ENCODE measurements at places on chromosomes 11 and 22.

DNA sequence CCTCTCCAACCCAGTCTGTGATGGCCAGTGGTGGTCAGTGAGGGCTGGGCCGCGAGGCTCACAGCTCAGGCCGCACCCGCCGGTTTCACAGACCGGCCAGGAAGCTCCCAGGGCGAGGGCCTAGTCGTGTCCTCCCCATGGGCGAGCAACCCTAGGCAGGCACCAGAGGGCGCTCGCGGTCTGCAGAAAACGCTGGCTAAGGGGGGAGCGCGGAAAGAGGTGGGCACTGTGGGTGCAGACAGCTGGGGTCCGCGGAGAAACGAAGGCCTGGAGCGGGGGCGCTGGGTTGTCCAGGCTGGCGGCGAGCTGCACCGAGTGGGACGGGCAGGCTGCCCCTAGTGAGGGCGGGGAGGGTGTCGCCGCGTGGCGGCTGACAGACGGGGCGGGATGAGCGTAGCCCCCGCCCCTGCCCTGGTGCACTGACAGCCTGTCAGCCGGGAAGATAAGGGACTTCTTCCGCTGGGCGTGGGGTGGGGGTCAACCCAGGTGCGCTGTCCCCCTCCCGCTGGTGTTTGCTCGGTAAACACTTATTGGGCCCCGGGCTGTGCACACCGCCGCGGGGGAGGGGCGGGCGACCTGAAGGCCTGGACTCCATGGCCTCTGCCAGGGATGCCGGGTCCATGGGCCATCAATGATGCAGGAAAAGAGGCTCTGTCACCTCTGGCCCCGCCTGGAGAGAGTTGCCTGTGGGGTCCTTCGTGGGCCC, 7.5 kb downstream of the GP1BB start:
- DNase-seq, result peak; percentile 64

DNA sequence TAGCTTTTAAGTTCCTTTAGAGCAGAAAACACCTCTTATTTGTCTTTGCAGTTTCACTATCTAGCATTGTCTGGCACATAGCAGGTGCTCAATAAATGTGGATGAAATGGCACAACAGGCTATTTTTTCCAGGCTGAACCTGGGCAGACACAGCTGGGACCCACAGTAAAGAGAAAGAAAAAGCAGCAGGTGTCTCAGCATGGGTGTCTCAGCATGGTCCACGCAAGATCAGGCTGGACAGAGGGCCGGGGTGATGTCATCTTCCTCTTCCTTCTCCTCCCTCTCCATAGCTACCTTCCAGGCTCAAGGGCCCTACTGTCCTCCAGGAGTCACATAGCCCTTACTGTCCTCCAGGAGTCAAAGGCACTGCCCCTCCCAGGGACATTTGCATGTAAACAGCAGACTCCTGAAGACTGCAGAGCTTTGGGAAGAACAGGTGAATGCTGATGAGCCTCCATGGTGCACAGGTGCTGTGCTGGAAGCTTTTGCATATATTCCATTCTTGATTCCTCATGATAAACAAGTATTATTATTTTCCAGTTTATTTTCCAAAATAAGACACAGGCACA, 65.2 kb downstream of the DSCAML1 start:
- DNase-seq, result no peak

DNA sequence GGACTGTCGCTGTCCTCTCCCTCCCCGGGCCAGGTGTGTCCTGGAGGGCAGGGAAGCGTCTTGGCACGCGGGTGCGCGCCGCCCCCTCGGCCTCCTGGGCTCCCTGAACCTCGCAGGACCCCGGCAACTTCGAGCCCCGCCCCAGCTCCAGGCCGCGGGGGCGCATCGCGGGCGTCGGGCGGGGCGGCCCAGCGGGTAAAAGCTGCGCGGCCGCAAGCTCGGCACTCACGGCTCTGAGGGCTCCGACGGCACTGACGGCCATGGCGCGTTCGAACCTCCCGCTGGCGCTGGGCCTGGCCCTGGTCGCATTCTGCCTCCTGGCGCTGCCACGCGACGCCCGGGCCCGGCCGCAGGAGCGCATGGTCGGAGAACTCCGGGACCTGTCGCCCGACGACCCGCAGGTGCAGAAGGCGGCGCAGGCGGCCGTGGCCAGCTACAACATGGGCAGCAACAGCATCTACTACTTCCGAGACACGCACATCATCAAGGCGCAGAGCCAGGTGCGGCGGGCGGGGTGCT, at the start of gene CST6:
Gene CST6, plus strand, starts transcription at position 224 of the 519 bp plus-strand sequence. Its CDS starts 37 bp downstream, at position 261.
- no peak for DNase-seq

- DNase-seq, result no peak
Measured at GRCh38 chr11:114395736-114396135, 4.6 kb downstream of the C11orf71 start.

DNA sequence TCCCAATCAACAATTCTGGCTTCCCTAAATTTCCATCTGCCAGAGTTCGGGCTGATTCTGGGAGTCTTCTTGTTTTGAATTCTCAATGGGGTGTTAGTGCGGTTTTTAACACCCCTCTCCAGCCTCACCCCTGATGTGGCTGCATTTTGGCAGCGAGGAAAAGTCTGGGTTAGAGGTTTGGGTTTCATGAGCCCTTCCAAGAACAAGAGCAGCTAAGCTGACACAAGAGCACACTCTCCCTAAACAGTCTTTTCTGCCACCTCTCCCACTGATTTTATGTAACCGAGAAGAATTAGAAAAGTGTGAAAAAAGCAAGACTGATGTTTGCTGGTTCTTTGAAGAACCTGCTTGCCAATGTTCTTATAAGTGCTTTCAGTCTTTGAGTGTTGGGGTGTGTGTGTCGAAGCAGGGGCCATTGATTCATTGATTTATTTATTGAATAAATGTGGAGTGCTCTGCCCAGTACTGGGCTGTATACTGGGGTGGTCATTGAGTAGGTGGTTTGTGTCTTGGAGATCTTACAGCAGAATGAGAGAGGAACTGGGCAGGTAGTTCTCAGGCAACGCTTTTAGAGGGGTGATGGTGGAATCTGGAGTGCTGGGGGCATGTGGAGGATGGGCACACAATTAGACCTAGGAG, 101.5 kb downstream of the TRAF6 start:
- DNase-seq, result no peak

GRCh38 chr11:73978576-73979086, 4.0 kb downstream of the UCP2 start:
- no peak for DNase-seq

GRCh38 chr11:63019506-63019905, 3.9 kb upstream of the SLC22A8 start:
- no peak for DNase-seq

- no peak for DNase-seq
Measured at GRCh38 chr11:81059356-81059755, 1618.5 kb upstream of the TENM4 start.

DNA sequence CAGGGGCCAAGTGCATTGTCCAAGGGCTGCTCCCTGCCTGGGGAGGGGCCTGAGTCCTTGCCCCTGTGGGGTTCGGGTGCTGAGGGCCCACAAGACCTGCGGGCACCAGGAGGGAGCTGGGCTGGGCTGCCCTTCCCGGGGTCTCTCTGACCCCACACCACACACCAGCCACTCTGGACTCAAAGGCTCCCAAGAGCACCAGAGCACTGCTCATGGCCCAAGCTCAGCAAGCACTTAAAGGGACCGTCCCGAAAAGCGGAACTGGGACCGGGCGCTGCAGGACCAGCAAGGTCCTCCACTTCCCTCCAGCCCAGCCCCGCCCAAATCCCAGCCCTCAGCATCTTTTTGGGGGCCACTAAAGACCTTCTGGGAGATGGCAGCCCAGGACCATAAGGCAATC, 5.3 kb downstream of the LSP1 start:
- DNase-seq, result no peak

DNA sequence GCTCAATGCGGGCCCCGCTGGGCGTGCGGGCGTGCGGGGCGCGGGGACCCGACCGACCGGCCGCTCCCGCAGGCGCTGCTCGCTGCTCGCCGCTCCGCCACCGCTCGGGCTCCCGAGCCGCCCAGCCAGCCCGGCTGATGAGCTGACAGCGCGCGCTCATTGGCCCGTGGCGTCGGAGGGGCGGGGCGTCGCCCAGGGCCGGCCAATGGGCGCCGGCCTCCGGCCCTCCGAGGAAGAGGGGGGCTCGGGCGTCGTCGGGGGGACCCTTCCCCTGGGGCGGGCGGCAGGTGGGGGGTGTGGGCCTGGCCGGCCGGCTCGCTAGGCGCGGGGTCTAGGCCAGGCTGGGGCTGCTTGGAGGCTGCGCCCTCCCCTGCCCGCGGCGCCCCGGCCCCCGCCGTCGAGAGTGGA, at the start of gene SCUBE1:
Gene SCUBE1, minus strand, starts transcription at position 111 of the 408 bp plus-strand sequence. CDS start 111 bp downstream, outside the sequence.
- DNase-seq, result no peak

DNA sequence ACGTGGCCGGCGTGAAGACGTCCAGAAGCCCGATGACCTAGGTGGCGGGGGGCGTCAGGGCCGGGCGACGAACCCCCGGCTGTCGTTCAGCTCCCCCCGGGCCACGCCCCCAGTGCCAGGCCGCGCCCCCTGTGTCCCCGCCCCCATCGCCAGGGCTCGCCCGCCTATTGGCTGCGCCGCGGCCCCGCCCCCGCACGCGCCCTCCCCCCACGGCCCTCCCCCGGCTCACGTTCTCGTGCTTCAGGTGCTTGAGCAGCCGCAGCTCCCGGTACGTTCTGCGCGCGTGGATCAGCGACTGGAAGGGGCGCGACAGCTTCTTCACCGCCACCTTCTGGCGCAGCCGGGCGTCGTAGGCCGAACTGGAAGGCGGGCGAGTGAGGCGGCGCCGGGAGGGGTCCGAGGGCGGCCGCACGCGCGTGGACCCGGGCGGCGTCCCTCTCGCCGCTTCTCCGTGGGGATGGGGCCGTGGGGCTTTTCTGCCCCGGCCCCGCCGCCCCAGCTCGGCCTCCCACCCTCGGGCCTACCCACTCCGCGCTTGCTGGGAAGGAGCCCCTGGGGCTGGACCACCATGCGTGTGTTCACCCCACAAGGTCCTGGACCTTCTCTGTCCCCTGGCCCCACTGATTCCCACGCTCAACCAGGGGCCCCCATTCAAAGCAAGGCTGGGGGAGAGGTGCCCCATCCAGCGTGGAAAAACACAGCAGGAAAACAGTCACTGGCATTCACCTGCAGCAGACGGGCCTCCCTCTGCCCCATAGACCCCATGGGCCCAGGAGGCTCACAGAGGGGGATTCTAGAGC, 2.4 kb downstream of the MAPK11 start:
- peak; percentile 50 for DNase-seq

Measured in stimulated activated CD4-positive, alpha-beta T cell treated with anti-CD3 and anti-CD28 coated beads, Interleukin-15, amount 100 ng/mL, for 48 hours (primary cell).